ENCODE measurements at places on chromosomes 3 and 15.
A peak's percentile ranks its signal among the peaks of the same experiment; 100 is the strongest.

DNA sequence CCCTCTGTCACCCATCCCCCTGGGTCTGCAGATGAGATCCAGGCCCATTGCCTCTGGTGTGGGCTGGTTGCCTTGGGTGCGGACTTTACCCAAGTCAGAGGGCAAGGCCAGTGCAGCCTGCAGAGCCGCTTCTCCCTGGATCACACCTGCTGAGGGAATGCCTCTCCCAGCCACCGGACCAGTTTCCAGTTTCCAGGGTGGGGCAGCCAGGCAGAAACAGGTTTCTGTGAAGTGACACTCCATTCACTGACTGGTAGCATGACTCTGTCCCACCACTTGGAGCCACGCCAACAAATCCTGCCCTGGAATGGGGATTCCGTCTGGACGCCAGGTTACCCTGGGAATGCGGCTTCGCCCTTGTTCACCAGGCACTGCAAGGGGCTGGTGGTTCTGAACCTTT, 30.0 kb downstream of the PAQR5 start:
- no peak for DNase-seq

GRCh38 chr3:29581311-29581710, 300.4 kb downstream of the RBMS3 start:
- no peak for DNase-seq

- DNase-seq: no peak
These were observed 19.4 kb upstream of the ADAMTS7 start for GRCh38 chr15:78830514-78831228.

DNA sequence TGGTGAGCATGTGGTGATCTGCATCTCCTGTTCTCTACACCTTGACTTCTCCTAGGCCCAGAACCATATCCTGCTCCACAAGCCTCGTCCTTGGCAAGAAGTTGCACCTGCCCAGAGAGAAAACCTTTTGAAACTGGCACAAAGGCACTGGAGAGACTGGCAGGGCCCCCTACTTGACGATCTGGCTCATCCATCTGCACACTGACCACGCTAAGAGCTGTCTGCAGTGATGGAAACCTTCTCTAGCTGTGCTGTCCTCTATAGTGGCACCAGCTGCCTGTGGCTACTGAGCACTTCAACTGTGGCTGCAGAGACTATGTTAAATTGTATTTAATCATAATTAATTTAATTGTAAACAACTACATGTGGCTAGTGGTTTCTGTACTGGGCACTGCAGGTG, 26.2 kb upstream of the SRP14 start:
- peak; percentile 49 for DNase-seq

DNA sequence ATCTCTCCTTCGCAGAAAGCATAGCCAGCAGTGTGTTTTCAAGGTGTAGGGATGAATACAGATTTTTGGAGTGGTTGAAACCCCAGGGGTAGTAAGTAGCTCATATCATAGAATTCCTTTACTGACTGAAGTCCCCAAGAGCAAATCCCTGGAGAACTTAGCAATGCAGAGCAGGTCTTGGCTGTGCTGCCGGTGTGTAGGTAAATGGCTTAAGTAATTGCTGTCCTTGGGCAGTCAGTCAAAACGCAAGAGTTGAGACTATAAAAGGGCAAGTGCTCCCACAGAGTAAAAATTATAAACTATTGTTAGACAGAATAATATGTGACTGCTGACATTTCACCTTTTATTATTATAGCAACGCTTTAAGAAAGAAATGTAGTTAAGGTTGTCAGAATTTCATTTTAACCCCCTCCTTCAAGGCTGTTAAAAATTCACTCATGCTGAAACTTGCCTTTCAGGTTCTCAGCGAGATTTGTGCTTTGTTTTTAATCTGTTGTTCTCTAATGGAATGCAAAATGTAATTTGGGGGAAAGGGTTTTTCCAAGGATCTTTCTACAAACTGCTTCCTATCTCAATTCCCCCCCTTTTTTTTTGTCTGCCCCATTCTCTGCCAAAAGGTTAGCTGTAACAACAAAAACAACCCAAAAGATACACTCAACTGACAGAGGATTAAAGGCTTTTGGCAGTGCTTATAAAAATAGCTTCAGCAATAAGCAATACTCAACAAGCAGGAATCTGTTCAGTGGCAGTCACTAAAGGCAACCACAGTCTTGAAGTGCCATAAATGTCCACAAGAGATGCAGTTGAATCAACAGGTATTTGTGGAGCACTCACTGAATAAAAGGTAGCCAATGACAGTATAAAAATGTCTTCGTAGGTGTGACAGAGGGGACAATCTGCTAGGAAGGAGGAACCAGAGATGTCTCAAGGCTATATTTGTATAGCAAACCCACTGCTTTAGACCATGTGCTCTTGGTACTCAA, 105.3 kb downstream of the THRB start:
- DNase-seq: no peak

DNA sequence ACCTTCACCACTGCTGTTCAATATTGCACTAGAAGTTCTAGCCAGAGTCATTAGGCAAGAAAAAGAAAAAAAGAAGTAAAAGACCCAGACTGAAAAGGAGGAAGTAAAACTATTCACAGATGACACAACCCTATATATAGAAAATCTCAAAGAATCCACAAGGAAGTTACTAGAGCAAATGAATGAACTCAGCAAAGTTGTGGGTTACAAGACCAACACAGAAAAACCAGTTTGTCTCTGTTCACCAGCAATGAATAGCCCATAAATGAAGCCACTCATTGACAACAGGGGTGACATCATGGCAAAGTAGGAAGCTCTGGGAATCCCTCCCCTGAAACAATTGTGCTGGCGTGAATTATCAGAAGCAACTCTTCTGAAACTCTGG, 4.6 kb downstream of the CFAP100 start:
- no peak for DNase-seq

- no peak for DNase-seq
These were observed 12.0 kb downstream of the SEMA5B start for GRCh38 chr3:123015596-123015995.

DNA sequence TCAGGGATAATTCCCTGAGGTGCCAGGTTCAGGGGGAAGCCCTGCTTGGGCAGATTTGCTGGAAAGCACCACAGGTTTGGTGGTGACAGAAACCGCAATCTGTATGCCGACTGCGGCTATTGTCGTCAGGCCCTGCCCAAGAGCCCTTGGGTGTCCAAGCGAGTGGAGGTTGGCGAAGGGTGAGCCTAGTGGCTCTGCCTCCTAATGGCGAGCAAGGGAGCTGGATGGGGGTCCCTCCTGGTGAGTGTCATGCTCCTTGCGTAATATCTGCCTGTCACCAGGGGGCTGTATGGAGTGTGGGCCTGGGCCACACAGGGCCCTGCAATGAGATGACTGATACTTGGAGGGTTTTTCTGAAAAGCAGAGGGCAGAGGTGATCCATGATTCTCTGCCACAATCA, 101.6 kb downstream of the EPHB1 start:
- no peak for DNase-seq

- peak; percentile 34 for DNase-seq
These were observed 239.3 kb downstream of the IL5RA start for GRCh38 chr3:2870724-2871333.

- DNase-seq: no peak
These were observed 601.2 kb downstream of the FOXP1 start for GRCh38 chr3:70982284-70982683.

- no peak for DNase-seq
These were observed 98.7 kb downstream of the TBL1XR1 start for GRCh38 chr3:177098551-177098950.

DNA sequence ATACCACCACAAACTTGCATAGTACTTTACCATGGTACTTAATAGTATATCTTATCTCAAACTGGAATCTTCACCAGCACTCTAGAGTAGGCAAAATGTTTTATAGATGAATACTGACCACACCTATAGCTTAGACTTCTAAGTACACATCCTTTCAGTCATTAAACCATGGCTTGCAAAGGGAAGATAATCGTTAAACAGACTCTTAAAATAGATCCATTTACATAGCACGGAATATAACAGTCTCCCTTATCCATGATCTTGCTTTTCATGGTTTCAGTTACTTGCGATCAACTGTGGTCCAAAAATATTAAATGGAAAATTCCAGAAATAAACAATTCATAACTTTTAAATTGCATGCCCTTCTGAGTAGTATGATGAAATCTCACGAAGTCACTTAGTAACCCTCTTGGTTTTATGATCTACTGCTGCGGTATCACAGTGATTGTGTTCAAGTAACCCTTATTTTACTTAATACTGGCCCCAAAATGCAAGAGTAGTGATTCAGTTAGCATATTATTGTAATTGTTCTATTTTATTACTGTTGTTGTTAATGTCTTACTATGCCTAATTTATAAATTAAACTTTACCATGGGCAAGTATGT, 111.4 kb downstream of the HERC1 start:
- no peak for DNase-seq

DNA sequence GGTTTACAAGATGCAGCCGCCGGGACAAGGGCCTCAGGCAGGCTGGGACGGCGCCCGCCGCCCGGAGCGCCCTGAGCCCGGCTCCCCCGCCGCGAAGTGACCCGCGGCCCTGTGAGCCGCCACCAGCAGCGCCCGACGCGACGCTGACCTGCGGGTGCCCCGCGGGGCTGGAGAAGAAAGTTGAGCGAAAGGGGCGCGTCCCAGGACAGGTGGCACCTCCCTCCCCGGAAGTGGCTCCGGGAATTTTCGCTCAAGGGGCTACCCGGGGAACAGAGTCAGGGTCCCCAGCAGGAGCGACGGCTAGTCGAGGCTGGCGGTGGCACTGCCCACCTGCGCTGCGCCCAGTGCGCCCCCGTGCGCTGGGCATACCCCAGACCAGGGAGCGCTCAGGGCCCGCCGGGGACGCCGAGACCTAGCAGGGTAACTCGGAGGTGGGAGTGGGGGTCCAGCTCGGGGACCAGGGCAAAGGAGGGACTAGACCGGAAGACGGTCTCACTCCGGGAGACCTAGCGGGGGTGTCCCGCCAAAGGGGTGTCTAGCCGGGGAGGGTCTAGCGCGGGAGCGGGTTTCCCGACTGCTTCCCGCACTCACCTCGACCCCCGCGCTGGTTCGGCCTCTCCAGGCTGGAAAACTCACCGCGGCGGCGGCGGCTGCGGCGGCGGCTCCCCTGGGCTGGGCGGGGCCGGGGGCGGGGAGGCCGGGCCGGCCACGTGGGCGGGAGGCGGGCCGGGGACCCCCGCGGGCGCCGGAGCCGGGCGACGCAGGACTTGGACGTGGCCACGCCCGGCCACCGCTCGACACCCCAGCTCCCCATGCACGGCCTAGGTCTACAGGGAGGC, 18.4 kb downstream of the SPATA12 start:
- no peak for DNase-seq

GRCh38 chr15:77964193-77964592, 113.3 kb downstream of the TBC1D2B start:
- no peak for DNase-seq

DNA sequence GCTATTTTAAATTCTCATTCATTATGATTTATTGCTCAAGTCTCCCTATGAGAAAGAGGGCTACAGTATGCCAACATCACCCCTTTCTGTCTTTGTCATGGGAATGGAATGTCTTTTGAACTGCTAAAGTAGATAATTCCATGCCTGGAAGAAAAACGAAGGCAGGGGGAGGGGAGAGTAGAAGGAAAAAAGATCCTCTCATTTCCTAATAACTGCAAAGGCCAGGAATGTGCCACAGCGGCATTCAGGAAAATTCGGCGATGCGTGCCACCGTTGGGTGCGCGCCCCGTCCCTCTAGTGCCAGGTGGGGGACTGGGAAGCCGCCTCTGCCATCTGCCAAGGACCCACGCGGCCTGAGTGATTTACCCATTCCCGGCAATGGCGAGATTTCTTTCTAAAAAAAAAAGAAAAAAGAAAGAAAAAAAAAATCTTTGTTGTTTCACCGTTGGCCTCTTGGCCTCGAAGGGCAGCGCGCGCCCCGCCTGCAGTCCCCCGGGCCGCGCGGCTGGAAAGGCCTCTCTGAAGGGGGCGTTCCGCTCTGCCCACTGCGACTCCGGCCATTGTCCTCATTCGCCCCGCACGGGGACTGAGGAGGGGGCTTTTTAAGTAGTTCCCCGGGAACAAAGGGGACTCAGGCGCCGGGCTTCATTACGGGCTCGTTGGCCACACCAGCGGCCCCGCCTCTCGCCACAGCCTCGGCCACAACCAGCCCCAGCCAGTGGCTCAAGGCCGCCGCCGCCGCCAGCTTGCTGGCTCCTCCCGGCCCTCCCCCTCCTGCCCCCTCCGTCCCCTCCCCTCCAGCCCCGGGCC, 54.5 kb downstream of the CPN2 start:
- no peak for DNase-seq

GRCh38 chr3:129699199-129699598, 92.7 kb upstream of the PLXND1 start:
- DNase-seq: no peak

GRCh38 chr3:78880603-78881461, 887.0 kb downstream of the ROBO1 start:
- peak; percentile 79 for DNase-seq

DNA sequence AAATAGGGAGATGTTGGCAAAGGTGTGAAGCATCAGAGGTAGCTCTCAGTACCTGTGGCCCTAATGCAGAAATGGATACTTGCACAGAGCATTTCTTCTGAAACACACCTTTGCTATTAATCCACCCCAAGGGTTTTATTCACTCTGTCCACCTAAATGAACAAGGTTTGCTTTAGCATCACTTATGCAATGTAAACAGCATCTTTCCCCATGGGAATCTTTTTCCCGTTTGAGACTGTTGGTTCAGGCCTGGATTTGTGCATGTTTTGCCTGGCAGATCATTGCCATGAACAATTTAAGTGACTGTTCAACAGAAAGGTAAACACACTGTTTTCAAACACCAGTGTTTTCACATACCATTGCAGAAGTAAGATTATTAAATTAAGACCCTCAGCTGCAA, 508.3 kb downstream of the SOX2 start:
- DNase-seq: no peak

DNA sequence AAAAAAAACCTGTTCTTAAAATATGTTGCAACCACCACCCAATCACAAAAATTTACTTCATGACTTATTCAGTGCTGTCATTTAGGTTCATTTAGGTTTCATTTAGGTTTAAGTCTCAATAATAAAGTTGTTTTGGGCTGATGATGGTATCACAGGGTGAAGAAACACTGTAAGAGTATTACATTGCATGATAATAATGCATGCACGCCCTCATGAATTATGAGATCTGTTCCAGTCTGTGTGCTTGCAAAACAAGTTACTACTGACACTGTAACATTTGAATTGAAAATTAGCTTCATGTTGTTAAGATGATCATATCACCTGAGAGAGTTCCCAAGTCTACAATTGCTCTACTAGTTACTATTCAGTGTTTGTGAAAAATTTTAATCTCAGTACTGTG, at the start of gene AADACL2:
TSS of gene AADACL2 (plus strand) at position 315 of the 400 bp plus-strand sequence. CDS start 109 bp downstream, outside the sequence.
- DNase-seq: no peak

DNA sequence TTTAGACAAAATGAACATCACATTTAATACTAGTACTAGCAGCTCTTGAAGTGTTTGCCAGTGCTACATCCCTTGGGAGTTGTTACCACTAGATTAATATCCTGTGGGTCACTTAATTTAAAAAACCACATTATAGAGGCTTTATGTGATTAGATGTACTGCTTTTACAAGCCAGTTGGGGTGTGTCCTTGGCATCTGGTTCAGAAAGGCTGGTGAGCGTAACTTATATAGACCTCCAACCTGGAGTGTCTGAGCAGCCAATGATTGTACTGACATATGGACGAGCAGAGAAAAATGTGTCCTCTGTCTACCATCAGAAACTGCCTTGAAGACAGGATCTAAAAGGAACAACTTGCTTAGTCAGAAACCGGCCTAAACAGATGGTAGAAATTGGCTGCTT, 306.2 kb upstream of the ATP11B start:
- DNase-seq: no peak

GRCh38 chr3:14482271-14482721, 57.8 kb downstream of the GRIP2 start:
- DNase-seq: no peak

- no peak for DNase-seq
These were observed 277.9 kb upstream of the SEMA6D start for GRCh38 chr15:47439146-47440111.

GRCh38 chr3:188097791-188098190, 56.2 kb upstream of the LPP start:
- DNase-seq: no peak
